ENCODE measurements at places on chromosomes 7 and 10.

GRCh38 chr7:3670898-3671297, 369.8 kb downstream of the SDK1 start:
- DNase-seq = peak; percentile 4

GRCh38 chr10:60942788-60943315, 1.1 kb downstream of the RHOBTB1 start:
- DNase-seq = peak; percentile 52

DNA sequence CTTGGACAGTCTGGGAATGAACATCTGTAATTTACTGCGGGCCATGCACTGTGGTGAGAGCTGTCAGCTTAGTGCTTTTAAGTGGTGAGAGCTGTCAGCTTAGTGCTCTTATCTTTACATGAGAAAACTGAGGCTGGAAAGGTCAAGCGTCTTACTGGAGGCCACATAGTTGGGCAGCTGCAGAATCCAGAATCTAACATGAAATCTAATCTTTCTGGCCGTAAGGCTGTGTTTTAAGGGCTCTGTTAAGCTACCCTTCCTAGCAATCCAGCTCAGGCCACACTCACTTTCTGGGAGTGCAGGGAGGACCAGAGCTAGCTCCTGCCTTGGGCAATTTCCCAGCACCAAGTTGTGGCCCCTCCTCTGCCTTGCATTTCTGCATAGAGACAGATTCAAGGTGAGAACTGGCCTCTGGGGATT, 70.2 kb downstream of the SORCS3 start:
- DNase-seq = peak; percentile 14

DNA sequence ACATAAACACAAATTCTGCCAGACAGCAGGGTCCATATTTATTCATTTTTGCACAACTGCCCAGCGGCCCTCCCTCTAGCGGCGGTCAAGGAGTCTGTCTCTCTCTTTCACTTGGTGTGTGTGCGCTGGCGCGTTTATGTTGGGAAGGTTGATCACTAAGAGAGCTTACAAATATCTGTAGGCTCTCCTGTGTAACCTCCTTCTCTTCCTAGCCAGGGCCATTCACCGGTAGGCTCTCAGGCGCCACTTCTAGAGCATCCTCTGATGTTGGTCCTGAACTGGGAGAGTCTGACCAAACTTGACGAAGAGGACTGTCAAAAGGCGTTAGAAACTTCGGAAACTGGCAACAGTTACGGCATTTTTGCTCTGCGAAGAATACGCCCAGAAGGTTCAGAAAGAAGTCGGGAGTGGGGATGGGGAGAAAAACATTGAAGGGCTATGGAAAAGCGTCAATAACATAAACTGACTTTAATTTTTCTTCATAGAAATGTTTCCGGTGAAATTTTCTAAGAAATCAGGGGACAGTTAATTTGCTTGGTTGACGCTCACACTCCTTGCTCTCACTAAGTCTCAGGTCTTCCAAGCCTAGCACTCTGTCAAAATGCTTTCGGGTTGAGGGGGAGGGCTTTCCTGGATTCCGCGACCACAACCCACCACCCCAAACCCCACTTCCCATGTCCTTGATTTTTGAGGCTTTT, 731.1 kb downstream of the ZWINT start:
- peak; percentile 11 for DNase-seq

DNA sequence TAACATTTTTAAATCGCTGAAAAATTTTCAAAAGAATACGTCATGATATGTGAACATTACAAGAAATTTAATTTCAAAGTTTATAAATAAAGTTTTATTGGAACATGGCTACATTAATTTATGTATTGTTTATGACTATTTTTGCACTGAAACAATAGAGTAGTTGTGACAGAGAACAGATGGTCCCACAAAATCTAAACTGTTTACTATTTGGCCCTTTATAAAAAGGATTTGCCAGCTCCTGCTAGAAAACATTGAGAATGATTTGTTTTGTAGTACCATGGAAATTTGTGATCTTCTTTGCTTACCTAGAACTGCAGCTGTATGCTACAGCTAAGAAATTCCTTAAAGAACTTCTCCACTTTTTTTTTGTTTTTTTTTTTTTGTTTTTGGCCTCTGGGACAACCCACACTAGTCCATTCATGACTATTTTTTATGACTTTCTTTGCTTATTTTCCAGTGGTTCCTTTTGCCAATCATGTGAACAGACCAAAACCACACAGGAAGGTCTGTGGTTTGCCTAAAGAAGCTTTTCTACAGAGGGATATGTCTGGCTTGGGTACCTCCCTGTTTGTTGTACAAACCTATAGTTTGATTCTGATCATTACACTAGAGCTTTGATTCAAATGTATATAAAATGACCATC, 55.7 kb downstream of the ST7 start:
- DNase-seq = peak; percentile 71

- DNase-seq = peak; percentile 99
Observed at GRCh38 chr7:3559278-3559677, 258.2 kb downstream of the SDK1 start.

DNA sequence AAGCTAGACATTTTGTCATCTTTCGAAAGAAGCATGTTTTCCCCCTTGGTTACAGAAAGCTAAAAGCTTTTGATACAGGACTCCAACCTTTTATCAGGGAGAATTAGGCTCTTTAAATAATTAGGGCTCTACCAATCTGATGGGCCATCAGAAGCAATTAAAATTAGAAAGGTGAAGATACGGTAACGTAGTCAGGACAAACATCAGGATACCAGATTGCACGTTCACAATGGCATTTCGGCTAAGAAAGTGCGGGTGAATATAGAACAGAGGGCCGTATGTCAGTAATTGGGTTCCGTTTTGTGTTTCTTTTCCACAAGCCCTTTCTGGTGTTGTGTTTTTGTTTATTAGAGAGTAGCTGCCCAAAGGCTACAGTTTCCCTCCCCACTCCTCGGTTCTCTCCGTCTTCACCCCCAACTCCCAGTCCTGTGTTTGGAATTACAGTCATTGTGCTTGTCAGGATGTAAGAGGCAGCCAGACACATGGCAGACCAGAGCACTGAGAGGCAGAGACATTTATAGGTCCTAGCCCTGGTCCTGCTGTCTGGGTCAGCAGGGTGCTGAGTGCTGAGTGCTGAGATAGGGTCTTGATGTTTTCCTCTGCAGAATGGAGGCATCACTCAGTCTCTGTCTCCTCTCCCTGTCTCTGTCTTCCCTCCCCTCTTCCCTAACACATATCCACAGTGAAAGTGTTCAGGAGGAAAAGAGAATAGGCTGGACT, 5.5 kb downstream of the PFKP start:
- DNase-seq = no peak

DNA sequence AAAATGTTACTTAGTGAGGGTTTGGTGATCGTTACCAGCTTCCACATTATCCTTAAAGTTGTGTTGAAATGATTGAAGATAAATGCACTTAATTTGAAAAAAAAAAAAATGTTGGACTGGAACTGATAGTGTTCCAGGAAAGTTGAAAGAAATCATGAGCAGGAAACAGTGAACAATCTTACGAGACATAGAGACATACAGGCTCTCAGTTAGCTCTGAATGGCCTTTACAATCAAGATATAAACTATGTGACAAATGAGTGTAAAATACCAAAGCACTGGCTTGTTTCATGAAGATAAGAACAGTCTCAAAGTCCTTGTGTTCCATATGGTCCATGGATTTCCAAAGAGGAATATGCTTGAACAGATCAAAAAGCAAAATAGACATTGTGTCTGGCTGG, 430.1 kb upstream of the ETV1 start:
- DNase-seq = no peak

DNA sequence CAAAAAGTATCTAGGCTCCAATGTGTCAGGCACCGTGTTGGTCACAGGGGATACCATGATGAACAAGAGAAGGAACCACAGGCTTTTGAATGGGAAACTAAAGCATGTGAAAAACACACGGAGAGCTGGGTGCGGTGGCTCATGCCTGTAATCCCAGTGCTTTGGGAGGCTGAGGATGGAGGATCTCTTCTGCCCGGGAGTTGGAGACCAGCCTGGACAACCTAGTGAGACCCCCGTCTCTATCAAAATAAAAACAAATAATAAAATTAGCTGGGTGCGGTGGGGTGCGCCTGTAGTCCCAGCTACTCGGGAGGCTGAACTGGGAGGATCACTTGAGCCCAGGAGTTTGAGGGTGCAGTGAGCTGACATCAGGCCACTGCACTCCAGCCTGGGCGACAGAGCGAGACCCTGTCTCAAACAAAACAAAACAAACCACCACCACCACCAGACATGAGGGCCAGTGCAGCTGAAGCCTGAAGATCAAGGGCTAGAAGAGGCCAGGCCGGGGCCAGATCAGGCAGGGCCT, 611 bp upstream of the COPS6 start:
- no peak for DNase-seq

DNA sequence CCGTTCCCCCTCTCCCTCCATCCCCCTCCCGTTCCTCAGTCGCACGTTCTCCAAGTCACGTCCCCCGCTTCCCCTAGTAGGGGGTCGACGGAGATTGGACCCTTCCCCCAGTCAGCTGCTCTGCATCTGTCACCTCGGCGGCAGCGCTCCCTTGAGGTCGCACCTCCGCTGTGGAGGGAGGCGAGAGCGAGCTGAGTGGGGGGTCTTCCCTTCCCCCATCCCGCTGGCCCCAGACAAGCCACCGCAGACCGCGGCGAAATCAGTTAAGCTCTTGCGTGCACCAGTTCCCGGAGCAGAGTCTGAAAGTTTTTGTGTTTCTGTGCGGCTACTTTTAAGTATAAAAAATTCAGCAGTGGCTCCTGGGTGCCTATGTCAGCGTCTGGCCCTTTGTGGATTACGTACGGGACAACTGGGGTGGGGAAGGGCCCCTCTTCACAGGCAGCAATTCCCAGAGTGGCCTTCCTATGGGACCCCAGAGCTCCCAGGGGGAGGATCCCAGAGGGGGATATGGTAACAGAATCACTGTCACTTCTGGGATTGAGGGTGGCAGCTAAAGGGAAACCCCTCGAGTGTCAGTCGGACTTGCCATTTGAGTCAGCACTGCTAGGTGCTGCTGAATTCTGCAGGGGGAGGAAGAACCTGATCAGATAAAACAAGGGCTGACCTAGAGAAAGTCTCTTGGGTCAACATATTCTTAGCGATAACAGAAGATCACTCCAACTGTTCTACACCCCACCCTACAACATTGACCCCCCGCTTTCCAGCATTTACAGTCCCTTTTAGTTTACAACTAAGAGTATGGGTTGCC, 12.5 kb upstream of the DDIT4 start:
- DNase-seq = peak; percentile 74

DNA sequence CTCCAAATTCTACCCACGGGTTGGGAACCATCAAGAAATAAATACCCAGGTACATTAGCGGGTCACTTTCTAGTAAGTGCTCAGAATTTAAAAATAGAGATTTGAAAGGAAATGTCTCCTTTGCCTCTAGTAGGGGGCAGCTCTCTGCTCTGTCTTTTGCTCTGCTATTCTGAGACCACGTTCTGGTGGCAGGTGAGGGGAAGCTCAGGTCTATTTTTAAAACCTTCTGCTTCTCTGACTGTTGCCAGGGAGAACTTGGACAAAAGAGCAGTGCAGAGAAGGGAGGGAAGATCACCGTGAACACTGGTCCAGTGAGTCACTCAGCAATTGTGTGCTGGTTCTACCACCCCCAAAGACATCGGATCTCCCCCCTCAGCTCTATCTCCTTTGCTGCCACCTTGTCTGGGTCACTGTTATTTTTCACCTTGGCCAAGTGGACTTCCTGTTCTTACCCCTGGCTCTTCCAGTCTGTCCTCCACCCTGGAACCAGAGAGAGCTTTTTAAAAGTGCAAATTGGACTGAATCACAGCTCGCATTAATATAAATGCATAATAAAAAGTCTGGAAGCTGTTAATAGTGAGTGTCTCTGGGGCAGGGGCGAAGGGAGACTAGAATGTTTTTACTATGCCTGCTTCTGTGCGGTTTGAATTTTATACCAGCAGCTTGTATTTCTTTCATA, 72.4 kb upstream of the LOXL4 start:
- peak; percentile 29 for DNase-seq

DNA sequence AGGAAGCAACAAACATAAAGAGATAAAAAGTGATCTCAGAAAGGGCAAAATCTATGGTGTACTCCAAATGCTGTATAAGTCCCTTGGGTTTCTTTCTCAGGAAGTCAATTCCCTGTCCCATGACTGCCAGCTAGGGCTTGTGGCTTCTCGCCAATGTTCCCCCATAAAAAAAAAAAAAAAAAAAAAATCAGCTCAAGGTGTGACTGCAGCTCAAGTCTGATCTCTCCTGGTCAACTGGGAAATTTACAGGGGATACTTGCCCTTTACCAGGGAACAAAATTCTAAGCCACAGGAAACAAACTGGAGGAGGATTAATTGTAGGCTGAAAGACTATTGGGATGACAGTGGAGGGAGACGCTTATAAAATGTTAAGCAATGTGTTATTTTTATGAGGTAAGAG, 76.0 kb downstream of the PCGF5 start:
- peak; percentile 56 for DNase-seq

- DNase-seq = no peak
Observed at GRCh38 chr10:13470270-13470669, 58.5 kb downstream of the BEND7 start.

GRCh38 chr7:97024209-97025129, at the start of gene DLX5:
Gene DLX5, minus strand, starts transcription at chr7:97024831. Its CDS starts 208 bp downstream, at chr7:97024623.
- DNase-seq = peak; percentile 11

DNA sequence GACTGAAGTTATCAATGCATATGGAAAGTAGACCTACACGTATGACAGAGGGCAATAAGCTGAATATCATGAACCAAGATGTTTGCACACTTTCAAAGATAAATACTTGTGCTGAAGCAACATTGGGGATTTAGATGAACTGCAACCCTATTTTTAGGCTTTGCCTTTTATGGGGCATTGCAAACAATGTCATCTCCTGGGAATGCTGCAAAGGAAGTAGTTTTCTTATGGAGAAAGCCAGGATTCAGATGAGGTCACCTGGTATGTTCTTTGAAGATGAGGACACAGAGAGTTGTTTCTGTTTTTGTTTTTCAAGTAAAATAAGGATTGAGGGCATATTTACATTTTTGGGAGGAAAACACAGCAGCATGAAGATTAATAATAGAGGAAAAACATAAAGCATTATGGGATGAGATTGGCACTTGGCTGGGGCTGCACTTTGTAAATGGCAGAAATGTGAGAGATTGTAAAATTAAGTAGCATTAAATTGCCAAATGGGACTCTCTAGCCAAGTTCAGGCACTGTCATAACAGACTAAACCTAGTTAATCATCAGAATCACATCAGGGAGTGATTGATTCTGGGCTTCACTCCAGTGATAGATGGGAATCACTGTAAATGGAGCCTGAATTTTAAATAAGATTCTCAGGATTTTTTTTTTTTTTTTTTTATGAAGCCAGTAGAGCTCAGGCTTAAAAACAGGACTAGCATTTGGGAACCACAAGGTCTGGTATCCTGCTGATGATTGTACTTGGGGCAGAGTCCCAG, 63.1 kb downstream of the MALRD1 start:
- peak; percentile 1 for DNase-seq

DNA sequence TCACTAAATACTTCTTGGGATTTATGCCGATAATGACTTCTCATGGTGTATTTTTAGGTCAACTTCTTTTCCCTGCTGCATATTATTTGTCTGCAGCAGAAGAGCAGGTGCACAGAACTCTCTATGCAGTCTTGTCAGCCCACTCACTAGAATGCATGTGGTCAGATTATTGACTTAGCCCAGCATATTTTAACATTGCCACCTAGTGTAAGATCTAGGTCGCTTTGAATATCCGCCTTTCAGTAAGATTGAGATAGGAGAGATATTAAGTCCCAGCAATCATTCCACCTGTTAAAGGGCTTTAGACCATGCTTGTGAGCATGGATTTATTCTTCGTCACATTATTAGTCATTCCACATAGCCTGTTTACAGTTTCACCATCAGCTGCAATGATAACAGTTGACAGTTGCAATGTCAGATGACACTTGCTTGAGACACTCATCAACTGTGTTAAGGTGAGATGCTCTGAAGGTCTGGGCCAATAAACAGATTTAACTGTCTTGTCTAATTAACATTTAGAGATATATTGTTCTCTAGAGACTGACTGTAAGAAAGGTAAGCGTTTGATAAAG, 491.7 kb downstream of the ARL4A start:
- no peak for DNase-seq
